ENCODE measurements at places on chromosomes 1 and 21.

GRCh38 chr1:22208973-22209378 lies 66.1 kb upstream of the WNT4 start:
- no peak for DNase-seq

DNA sequence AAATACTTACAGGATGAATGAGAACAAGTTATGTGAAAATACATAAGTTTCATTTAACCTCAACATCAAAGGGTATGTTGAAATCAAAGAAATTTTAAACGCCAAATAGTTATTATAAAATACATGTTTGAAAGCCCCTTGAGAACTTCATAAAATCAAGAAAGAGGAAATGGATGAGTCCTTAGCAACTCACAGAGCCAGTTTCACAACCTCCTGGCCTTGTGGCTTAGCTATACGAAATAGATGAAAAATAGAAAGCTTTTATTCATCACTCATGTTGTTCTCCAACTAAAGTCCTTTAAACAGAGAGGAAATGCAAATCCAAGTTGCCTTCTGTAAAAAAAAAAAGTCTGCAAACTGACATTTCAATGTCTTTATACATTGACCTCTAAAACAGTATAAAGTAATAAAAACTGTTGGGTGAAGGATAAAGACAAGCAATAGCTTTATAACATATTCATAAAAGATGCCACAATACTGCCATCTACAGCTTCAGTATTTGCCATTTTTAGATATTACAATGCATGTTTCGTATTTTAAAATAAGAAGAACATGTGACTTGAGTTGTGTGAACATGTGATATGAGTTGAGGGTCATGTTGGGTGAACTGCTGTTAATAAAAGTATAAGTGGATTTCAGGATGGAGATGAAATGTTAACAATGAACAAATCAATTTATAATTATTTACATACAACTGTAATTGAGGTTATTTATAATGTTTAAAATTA lies 847.8 kb downstream of the MRPL39 start:
- no peak for DNase-seq

DNA sequence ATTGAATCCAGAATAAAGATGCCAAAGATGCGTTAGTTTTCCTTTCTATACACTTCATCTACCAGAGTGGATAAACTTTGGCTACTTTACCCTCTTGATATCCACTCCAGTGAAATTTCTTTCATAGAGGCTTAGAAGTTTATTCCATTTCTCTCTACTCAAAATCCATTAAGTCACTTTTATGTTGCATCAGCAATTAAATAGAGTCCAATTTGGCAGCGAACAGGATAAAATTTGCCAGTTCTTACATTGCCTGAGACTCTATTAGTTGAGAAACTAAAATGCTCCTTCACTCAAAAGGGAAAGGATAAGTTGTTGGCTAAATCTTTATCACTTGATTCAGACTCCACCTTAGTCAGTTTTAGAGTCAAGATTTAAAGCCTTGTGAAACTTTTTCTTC lies 57.9 kb downstream of the ACBD6 start:
- no peak for DNase-seq

DNA sequence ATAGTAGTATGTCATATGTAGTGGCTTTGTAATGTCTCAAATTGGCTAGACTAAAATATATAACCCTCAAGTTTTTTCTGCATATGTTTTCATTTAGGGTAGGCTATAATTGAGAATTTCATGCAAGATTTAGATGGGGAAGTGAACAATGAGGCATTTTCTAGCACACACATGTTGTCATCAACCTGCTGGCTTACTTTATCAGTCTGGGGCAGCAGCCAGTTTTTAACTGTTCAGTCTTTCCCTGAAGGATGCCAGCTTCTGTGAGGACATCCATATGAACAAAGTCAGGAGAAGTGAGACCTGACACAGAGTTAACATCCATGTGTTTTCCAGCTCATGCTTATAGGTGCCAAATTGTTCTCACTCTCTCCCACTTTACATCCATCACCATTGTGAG lies 74.7 kb upstream of the OLFM3 start:
- DNase-seq: no peak

GRCh38 chr1:9231648-9232332 lies 2.8 kb upstream of the H6PD start:
- DNase-seq: no peak

- DNase-seq: no peak
These were observed 140.6 kb upstream of the HMGB4 start for GRCh38 chr1:33723251-33723650.

DNA sequence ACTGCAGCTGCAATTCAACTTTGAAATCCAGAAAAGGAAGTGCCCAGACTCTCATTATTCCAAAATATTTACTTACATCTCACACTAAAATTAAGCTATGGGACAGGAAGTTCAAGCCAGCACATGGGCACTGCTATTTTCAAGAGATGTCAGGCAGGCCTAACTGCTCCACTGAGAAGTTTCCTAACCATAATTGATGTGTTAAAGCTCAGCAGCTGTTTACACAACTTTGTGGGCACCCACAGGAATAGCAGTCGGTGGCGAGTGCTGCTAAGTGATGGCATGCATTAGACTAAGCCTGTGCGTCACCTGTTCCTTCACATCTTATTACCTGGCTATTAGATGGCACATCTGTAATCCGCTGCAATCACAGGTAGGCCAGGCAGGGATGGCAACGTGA lies 303.3 kb upstream of the DAB1 start:
- DNase-seq: no peak

- no peak for DNase-seq
These were observed 7.5 kb downstream of the DMAP1 start for GRCh38 chr1:44220755-44221154.

DNA sequence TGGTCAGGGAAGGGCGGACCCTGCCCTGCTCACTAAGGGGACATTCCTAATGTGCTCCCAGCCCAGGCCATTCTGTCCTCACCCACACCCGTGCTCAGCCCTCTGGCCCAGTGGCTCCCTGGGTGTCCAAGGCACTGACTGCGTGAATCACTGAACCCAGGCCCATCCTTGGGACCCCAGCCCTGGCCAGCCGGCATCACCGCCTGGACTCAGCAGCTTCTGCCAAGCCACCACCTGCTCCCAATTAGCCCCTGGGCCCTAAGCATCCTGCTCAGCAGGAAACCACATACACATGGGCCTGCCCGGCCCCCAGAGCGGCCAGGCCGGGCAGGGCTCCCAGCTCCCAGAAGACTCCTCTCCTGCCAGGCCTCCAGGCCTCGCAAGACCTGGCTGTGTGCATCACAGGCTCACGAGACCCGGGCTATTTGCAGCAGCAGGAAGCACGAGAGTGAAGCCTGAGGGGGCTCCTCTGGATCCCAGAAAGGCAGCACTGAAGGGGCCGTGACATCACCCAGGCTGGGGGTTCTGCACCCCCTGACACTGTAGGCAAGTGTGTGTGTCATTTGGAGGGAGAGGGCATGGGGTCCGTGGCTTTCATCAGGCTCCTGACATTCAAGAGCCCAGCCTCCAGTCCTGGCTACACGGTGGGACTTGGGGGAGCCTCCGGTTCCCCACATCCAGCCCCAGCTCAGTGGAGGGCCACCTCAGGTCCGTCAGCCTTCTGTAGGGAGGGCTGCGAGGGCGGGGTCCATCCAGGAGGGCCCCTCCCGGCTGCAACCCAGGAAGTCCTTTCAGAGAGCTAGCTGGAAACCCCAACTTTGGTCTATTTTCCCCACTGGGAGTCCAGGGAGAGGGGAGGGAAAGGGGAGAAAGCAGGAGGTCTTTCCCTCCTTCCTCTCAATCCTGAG lies 1.6 kb downstream of the MFAP2 start:
- peak; percentile 37 for DNase-seq

All from colonic mucosa (tissue), 4 donors.